ENCODE measurements at places on chromosomes 7 and 10.

DNA sequence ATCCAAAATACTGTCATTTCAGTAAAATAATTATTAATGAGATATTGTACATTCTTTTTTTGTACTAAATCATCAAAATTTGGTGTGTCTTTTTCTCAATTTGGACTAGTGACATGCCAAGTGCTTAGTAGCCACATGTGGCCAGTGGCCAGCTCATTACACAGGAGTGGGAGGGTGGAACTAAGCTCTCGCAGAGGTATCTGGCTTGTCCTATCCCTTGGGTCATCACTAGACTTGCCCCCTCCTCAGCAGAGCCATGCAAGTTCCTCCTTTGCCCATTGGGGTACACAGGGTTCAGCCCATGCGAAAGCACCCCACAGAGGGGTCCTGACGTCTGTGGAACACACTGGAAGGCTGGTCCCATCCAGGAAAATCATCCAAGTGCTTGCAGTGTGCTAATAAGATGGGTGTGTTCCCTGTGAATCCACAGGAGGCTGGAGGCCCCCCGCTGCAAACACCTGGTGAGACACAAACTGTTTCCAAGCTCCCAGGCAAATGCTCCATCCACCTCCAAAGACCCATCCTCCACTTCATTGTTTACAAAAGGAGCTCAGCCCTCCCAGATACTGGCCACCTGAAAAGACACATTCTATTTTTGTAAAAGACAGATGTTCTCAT lies 1.3 kb downstream of the ARHGAP22 start:
- no peak for DNase-seq

- DNase-seq, result no peak
These were observed 785.9 kb downstream of the GATA3 start for GRCh38 chr10:8840356-8840755.

GRCh38 chr7:86867163-86867762 lies 192.2 kb downstream of the ELAPOR2 start:
- no peak for DNase-seq

DNA sequence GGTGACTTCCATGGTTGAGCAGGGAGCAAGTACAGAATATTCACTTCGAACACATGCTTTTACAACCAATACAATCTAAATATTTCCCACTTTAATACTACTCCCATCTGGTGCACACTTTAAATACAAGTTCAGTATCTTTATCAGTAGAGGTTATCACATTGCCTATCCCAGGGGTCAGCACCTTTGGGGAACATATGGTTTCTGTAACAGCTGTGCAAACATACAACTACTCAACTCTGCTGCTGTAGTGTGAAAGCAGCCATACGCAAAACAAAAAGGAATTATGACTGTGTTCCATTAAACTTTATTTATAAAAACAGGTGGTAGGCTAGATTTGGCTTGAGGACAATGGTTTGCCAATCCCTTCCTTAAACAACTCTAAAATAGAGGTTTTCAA lies 157.5 kb downstream of the XPNPEP1 start:
- no peak for DNase-seq

DNA sequence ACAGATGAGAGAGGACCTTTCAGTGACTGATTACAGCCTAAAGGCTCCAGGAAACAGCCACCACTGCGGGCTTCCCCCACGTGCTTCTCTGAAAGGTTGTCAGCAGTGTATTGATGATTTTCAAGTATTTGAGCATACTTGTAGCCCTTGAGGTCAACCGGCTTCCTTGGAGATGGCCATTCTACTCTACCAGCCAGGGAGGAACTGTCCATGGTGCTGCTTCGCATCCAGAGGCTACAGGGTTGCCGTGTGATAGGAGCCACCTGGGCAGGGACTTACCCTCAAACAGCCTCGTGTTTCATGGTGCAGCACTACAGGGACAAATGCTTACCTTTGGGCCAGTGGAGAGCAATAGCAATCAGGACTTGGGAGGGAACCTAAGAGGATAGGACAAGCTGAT lies 179.5 kb downstream of the DPP6 start:
- no peak for DNase-seq

GRCh38 chr7:74655324-74655723 lies 2.2 kb upstream of the GTF2I start:
- no peak for DNase-seq
